Amygdala (tissue), 56 donors: ENCODE measurements at places on chromosomes 16 and 17.

- no peak for DNase-seq
These were observed 2233.4 kb downstream of the TP53TG3F start for GRCh38 chr16:35692824-35693223.

- no peak for DNase-seq
These were observed 127.0 kb upstream of the MON1B start for GRCh38 chr16:77064037-77064436.

- no peak for DNase-seq
These were observed 68.0 kb downstream of the AATF start for GRCh38 chr17:37016780-37017179.

DNA sequence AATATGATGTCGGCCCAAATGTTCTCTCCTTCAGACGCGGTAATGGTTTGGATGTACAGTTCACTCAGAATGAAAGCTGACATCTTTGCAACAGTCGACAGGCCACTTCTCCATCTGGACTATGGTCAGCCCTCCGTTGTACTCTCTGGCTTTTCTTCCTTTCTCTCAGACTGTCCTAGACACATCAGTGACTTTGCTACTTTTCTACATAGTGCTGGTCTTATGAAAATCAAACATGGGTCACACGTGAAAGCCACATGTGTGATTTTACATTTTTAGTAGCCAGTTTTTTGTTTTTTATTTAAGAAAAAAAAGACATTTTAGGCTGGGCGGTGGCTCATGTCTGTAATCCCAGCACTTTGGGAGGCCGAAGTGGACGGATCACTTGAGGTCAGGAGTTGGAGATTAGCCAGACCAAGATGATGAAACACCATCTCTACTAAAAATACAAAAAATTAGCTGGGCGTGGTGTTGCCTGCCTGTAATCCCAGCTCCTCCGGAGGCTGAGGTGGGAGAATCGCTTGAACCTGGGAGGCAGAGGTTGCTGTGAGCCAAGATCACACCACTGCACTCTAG, 644.1 kb downstream of the KCNJ2 start:
- DNase-seq: no peak

GRCh38 chr16:75413951-75414350, 19.4 kb downstream of the CFDP1 start:
- DNase-seq: no peak

DNA sequence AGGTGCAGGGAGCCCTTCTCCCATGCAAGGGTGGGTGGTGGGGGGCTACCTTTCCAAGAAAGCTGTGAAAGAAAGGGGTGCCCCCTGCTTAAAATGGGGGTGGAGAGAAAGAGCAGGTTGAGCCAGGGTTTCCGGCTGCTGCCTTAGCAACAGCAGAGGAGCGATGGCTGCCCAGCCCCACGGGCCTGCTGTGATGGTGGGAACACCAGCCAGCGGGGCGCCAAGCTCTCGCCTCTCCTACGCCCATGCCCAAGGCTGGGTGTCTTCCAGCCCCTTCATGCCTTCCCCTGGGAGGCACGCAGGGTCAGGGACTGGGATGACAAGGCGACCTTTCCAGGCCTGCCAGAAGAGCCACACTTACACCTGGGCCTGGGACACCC, 3.0 kb downstream of the FMNL1 start:
- DNase-seq: no peak

DNA sequence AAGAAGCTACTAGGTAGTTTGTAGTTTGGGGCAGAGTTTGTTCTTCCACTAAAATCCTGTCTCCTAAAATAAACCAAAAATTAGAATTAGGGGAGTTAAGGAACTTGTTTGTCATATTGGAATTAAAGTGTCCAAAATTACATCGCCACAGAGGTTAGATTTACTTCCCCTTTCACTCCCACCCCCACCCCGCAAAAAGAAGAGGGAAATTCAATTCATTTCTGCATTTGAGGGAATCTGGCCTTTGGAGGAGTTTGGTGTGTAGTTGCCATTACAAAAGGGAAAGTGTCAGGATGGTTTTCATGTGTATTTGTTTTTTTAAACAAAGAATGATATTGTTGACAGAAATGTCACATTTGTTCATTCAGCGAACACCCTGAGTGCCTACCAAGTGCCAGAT, 5.8 kb downstream of the TMEM97 start:
- DNase-seq: no peak

DNA sequence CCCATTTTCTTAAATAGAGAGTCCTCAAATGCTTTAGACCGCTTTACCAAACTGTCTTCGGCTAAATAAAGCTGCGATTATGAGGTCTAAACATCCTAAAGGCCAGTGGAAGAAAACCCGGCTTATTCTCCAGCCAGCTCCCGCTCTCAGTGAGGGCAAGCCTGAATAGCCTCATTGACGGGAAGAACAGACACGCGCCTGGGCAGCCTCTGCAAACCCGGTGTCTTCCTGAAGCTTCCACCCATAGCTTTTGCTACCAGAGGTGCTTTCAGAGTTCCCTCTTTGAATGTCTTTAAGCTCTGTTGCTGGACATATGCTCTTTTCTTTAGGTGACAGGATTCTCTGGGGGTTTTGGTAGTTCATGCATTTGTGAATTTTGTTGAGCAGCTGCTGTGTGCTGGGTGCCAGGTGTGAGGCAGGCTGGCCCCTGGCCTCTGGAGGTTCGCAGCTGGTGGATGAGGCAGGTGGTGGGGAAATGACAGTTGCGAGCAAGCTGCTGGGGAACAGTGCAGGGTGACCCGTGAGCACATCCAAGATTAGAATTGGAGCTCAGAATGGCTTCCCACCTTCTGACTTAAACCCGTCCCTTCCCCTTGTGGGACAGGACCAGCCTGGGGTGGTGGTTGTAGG, 44.7 kb downstream of the CRISPLD2 start:
- no peak for DNase-seq

- DNase-seq: peak; percentile 36
These were observed 43.0 kb upstream of the TANGO6 start for GRCh38 chr16:68800257-68800875.

GRCh38 chr17:29905086-29905878, 24.7 kb downstream of the SSH2 start:
- DNase-seq: no peak

- no peak for DNase-seq
These were observed 26.2 kb downstream of the GPRC5B start for GRCh38 chr16:19858340-19859018.

GRCh38 chr16:14668556-14669223, 25.4 kb downstream of the PLA2G10 start:
- DNase-seq: no peak

GRCh38 chr17:1478418-1478817, 14.1 kb downstream of the MYO1C start:
- DNase-seq: no peak

DNA sequence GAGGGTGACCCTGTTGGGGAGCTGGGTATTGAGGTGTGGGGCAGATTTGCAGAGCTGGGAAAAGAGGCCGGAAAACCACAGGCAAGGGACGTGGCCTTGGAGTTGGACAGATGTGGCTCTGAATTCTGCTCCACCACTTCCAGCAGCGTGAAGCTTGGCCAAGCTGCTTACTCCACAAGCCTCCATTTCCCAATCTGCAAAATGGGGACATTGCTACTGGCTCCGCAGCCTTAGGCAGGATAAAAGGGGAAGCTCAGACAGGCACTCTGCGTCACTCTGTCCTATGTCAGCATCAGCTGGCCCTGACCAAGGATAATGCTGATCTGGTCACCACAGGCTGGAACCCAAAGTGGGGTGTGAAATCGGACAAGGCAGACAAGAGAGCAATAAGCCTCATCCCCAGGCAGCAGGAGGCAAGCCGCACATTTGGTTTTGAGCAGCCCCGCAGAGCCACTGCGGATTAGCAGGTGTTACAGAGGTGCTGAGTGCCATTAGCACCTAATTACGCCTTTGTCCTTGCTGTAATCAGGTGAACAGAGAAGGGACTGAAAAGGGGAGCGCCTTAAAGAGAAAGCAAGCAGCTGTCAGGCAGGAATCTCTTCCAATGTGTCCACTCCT, 54.8 kb downstream of the SDK2 start:
- DNase-seq: no peak
